ENCODE measurements at places on chromosomes 6 and 20. TPM values are rescaled to one million over a fixed set of nuclear protein-coding genes. Genes with fewer than 3 reads are reported as not detected.

Gene POM121L2
- total RNA-seq = not detected

Gene ATRN
- total RNA-seq = 21.3 TPM

Gene COL11A2
- 0.43 TPM for total RNA-seq

DNA sequence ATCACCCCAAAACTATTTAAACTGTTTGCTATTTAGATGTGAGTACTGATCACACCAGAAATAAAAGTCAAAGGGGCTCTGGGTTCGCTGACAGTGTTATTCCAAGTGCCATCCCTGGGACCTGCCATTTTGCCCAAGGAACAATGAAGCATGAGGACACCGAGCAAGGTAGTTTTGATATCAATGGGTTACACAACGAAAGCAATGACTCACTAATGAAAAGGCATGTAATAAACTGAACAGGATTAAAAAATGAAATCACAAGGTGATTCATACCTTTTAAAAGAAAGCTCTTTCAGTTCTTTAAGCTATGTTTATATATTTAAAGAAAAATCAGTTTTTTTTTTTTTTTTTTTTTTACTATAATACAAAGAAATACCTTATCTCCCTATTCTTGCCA, 102.0 kb downstream of the HS3ST5 start:
- DNase-seq = no peak

DNA sequence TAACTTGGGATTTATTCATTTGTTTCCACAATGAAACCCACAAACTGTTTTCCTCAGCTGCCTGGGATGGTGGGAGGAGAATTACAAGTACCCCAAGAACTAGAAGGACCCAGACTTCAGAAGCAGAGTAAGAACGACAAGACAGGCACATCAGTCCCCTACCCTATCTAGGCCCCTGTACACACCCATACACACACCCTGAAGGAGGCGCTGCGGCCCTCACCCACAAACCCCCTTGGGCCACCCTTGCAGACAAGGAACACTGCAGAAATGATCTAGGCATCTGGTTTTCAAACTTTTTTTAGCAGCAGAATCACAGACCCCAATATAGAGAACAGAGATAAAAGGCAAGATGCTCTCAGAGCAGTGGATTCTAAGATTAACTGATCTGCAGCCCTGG, 55.0 kb downstream of the TRERF1 start:
- DNase-seq = no peak

GRCh38 chr20:17655286-17655651, 26.8 kb downstream of the RRBP1 start:
- DNase-seq = no peak

- DNase-seq = no peak
Measured at GRCh38 chr6:83536034-83536646, 23.8 kb downstream of the PRSS35 start.

DNA sequence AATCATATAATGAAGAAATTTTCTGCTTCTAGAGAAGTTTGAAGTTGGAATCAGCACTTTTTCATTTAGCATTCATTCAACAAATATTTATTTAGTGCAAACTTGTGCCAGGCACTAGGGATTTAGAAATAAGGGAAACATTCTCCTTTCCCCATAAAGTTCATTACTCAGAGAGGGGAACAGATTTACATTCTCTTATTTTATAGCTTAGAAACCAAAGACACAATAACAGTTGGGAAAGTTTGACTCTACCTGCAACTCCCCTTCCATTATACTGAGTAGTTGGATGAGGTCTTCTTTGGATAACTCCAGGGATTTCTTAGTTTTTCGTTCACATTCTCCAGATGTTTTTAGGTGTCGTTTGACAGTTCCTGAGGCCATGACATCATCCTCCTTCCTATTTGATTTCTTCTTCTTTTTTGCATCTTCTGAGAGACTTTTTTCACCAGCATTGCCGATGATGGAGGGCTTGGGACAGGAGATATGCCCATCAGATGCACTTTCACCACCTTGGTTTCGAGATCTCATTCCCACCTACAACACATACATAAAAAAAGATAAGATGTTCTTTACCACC, 79.1 kb downstream of the FILIP1 start:
- no peak for DNase-seq

GRCh38 chr20:15236812-15237211, 899.4 kb upstream of the FLRT3 start:
- DNase-seq = no peak

DNA sequence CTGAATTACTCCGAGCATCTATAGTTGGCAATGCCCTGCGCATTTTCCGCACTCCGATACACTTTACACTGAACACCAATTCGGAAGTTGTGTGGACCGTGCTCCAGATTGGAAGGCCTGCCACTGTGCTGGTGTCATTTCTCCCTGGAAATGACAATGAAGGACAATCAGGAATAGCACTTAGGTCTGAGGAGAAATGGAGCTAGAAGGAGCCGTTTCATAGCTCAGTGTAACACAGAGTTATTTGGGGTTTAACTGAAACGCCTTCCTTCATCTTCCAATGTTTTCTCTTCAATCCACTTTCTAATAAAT, 501 bp upstream of the PLA2G7 start:
- DNase-seq = no peak

- DNase-seq = no peak
Measured at GRCh38 chr6:77454386-77454785, 8.9 kb downstream of the HTR1B start.

GRCh38 chr6:122930252-122931180, 65.5 kb upstream of the CLVS2 start:
- DNase-seq = no peak

DNA sequence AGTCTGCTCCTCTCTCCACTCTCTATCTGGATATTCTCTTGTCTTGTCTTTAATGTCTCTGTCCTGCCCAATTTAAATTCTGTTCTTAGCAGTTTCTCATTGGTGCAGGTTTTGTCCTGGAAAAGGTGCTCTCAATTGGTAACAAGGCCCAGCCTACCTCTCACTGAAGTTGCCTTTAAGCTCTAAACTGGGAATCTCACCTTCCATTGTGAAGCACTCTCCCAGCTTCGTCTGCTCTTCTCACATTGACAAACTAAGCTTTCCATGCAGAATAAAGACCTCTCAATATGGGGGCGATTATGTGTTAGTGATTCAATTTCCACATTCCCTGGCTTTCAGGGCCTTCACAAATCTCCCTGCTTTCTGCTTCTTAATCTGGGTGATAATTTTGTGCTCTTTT, 1712.2 kb downstream of the GRIK2 start:
- no peak for DNase-seq

Data from posterior vena cava (tissue), 2 donors.